ENCODE measurements at places on chromosomes 1 and 21.
A peak's percentile ranks its signal among the peaks of the same experiment; 100 is the strongest.

GRCh38 chr1:27395441-27396195, 3.2 kb downstream of the GPR3 start:
- peak; percentile 74 for DNase-seq

DNA sequence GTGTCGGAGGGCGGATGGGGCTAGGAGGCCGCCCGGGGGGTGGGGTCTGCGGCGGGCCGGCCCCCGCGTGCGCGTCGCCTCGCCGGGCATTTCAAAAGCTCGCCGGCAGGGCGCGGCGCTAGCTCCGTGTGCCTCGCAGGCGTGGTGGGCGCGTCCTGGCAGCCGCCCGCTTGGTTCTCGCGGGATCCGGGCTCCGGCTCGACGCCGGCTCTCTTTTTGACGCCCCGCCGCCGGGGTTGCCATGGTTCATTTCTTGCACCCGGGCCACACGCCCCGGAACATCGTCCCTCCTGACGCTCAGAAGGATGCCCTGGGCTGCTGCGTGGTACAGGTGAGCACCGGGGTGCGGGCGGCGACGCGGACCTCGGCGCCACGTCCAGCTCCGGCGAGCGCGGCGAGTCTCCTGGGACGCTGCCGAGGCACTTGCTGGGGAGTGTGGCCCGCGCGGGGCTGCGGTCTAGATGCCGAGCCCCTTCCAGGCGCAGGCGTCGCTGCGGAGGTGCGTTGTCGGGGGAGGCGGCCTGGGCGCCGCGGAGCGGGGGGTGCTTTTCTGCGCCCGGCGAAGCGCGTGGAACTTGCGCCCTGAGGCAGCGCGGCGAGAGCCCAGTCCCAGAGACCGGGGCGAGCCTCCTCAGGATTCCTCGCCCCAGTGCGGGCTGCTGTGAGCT, at the start of gene ZYG11A:
Gene ZYG11A, plus strand, starts transcription at position 118 of the 668 bp plus-strand sequence. Its CDS starts 124 bp downstream, at position 242.
- peak; percentile 75 for DNase-seq

DNA sequence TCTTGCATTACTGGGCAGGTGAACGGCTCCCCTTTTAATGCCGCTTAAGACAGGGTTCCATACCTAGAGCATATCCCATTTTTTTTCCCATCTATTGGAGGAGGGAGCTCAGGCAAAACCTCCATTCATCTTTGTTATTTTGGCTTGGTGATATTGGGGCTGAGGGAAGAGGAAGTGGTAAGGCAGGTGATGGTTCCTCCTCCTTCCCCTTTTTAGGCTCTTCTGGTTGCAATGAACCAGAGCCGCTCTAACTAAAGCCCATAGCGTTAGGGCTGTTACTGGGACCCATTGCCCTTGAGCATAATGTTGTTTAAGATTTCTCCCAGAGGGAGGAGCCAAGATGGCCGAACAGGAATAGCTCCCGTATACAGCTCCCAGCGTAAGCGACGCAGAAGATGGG, 21.1 kb downstream of the PYHIN1 start:
- no peak for DNase-seq

GRCh38 chr1:19087737-19088594, 122.1 kb downstream of the UBR4 start:
- DNase-seq, result peak; percentile 29

DNA sequence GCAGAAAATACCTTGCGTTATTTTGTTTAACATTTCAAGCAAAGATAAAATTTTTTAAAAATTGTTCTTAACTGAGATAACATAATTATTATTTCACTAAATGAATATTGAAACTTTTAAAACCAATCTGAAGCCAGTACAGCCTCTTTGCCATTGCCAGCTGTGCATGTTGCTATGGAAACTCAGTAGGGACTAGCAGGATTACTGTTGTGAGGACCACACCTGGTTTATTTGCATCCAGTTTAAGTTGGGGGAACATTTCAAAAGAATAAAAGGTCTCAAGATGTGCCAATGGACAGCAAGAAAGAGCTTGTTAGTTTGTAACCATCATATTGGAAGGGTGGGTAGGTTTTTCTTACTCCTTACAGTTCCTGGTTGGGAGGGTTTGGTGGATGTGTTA, 80.7 kb downstream of the POU2F1 start:
- DNase-seq, result no peak

DNA sequence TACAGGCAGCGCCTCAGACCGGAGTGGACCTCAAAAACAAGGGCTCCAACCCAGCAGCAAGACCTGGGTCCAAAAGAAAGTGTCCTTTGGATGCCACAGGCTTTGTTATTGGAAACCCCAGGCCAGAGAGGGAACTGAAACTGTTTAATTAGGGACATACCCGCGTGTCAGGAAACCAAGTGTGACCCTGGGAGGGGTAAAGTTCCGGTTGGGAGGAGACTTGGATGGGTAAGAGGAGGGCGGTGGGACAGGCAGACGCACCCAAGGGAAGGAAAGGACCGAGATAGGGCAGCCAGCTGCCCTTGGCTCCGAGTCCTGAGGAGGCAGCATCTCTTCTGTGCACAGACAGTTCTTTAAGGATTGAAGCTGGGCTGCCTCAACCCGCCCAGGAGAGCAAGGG, 71.4 kb downstream of the CDC7 start:
- DNase-seq, result no peak

GRCh38 chr1:84379917-84380180, 18.4 kb upstream of the DNASE2B start:
- no peak for DNase-seq

- no peak for DNase-seq
Measured at GRCh38 chr1:226696547-226696946, 42.5 kb downstream of the ITPKB start.

DNA sequence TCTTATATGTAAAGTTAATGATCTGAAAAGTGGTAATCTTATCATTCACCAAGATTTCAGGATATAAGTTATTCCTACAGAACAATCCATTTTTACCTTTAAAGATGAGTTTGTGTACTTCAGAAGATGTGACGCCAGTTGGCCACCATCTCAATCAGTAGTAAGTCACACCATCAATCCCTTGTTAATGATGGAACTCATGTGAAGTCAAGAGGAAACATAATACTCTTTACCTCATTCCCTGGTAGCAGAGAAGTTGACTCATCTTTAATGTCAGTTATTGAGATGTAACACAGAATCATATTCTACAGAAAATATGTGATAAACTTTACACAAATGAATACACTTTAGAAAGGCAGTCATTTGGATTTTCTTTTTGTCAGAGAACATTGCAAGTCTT, 38.2 kb downstream of the MRPL39 start:
- DNase-seq, result no peak

DNA sequence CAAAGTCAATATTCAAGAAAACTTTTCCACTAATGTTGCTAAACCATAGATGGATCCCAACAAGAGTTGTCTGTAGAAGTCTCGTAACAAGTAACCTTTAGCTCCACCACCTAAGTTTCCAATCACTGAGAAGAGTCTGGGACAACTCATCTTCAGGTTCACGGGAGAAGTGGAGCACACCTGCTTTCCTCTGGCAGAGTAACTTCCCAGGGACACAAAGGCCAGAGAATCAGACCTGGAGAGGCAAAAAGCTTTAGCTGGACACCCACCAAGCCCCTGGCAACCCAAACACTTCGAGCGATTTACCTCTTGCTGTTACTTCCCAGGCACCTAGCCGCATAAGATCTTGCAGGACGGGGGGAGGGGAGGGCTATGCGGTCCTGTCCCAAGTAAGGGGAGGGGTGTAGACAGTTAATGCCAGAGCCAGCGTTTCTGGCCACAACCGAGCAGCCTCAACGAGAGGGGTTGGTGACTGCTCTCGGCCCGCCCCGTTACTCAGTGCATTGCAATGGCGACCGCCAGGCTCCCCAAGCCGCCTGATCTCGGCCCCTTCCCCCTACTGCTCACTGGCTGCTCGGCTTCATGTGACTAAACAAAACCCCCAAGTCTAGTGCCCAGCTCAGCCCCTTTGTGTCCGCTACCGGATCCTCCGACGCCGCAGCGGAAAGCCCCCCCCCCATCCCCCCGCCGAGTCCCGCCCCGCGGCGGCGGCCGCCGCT, 709 bp downstream of the ZNF644 start:
- peak; percentile 65 for DNase-seq

DNA sequence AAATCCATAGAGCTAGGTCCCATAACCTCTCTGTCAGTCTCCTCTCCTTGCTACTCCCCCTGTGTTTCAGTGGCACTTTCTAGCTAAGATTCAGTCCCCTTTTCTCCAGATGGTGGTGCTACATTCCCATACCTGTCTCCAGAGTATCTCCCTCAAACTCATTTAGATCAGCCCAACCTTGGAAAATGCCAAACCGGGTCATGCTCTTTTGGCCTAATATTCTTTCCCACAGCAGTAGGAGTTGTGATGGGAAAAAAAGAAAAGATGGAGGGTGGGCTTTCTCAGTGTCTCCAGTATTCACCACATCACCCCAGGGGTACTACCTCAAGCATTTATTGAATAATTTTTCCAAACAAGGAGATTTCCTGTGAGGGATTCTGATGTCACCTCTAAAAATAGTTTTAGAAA, 3.2 kb upstream of the RXFP4 start:
- peak; percentile 24 for DNase-seq

DNA sequence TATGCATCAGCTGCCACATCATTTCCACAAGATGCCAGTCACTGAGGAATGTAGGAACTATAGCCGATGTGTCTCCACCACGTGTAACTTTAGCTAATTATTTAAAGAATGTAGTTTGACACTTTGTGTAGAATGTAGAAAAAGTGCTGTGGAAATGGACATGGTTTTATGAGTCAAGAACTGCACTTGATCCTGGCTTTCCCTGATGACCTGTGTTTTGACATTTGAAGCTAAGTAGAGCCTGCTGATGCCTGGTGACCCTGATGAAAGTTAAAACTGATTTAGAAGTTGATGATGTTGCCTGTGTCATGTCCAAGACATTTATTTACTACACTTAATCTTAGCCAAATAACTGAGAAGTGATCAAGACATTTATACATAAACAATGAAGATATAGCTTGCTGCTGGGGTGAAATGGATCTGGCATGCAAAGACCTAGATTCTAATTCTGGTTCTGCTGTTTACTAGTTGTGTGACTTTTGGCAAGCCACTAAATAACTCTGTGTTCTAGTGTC, 4.4 kb upstream of the OSBPL9 start:
- DNase-seq, result no peak

GRCh38 chr1:240878631-240879030, 266.7 kb upstream of the GREM2 start:
- no peak for DNase-seq

- no peak for DNase-seq
Measured at GRCh38 chr21:26833460-26833939, 11.7 kb downstream of the ADAMTS1 start.

DNA sequence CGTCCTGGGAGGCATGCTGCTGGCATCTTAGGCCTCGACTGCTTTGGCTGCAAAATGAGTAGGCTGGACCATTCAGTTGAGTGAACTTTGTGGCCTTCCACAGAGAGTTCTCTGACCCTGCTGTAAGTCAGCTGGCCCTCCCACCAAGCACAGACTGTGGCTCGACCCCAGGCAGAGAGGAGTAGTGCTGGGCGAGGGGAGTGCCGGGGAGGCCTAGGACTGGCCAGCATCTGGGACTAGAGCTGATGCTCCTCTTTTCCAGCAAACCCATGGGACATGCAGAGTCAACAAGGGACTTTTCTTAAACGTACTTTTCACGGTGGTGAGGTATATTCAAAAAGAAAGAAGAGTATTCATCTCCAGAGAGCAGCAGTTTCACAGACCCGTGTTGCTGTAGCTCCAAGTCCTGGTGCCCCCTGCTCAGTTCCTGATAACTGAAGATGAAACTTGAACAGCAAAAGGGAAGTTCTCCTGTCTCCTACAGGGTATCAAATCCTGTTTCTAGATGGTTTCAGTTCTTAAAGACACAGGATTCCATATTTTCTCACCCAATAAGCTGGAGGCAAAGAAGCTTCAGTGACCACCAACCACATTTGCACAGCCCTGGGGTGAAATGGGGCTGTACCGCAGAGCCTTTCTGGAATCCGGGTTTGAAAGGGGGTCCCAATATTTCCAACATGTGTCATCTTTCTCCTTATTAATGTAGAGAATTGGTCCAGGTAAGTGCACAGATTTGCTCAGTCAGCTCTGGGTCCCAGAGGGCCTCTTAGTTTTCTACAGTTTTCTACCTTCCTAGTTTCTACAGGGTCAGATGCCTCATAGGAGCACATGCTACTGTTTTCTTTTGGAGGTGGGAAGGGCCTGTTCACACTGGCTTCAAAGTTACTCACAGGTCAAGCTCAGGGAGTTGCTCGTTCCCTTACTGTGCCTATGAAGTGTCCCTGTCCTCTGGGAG, 20.9 kb downstream of the BATF3 start:
- no peak for DNase-seq

- DNase-seq, result no peak
Measured at GRCh38 chr1:53341521-53341895, 13.6 kb upstream of the LRP8 start.
